ENCODE measurements at places on chromosomes 2 and 18. TPM values are rescaled to one million over a fixed set of nuclear protein-coding genes. Genes with fewer than 3 reads are reported as not detected.

GRCh38 chr2:80293039-80293438 is 11.5 kb downstream of the LRRTM1 start:
- no peaks in the 10 kb centered on the region for H3K36me3 ChIP-seq
- H3K4me1 ChIP-seq = no peaks in the 10 kb centered on the region
- no peaks in the 10 kb centered on the region for H3K27me3 ChIP-seq
- H3K4me3 ChIP-seq = no peak overlapping the region
- no peak overlapping the region for H3K27ac ChIP-seq

Gene ADRA2B
- total RNA-seq = not detected

Gene C1QL2
- total RNA-seq = not detected

Gene GCA
- total RNA-seq = 15.4 TPM

- H3K36me3 ChIP-seq = peaks cover 14% of the 10 kb centered on the region
- peaks cover 34% of the 10 kb centered on the region for H3K4me1 ChIP-seq
- H3K27ac ChIP-seq = no peak overlapping the region
These were observed 9.9 kb downstream of the DNMT3A start for GRCh38 chr2:25331686-25332365.

DNA sequence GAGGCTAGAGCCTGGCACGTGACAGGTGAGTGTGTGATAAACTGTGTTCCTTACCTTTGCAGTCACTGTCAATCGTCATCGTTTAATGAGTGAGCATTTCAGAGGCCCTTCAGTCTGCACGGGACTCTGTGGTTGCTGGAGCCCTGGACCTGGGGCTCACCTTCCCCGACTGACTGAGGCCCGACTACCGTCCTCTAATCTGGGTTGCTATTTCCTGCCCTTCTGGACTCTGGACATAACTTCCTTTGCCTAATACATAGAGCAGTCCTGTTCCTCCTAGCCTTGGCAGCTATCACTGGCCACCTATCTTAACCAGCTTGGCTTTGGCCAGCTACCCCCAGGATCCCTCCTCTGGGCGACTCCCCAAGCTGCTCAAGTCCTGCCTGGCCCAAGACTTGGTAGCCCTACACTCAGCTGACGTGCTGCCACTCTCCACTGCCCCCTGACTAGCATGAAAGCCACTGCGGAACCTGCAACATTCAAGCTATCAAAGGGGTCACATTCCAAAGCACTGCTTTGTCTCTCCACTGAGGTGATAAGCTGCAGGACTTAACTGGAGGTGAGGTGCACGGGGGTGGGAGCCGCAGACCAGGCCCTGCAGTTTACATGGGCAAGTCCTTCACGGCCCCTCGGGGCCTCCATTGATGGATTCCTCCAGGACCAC is 11.1 kb upstream of the RAB17 start:
- peaks cover 24% of the 10 kb centered on the region for H3K4me1 ChIP-seq
- no peaks in the 10 kb centered on the region for H3K27me3 ChIP-seq
- DNase-seq = no peak
- H3K27ac ChIP-seq = no peak overlapping the region

All from activated CD4-positive, alpha-beta memory T cell treated with anti-CD3 and anti-CD28 coated beads, Interleukin-2, amount 10 ng/mL, durations not matched to agents 7 days and 5 days (primary cell).